Foreskin fibroblast (primary cell): ENCODE measurements at places on chromosomes 5 and 9.

GRCh38 chr5:136679233-136679632, 313.9 kb upstream of the TRPC7 start:
- DNase-seq: no peak

- no peak for DNase-seq
Observed at GRCh38 chr5:139215107-139215975, 17.2 kb upstream of the SIL1 start.

DNA sequence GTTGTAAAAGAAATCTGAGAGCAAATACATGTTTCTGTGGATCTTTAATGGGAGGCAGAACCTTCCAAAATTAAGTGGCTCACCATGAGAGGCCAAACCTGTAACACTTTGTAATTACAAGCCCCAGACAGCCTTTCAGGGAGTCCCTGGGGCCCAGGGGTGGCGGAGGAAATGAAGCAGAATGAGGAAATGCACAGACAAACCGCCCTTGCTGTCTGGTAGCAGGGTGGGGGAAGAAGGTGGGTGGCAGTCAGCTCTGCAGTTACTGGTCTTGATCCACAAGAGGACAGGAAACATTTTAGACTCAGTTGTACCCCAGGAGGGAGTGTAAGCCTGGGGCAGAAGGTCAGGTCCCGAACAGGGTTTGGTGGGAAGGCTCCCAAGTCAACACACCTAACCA, 6.5 kb downstream of the ARL14EPL start:
- DNase-seq: no peak

DNA sequence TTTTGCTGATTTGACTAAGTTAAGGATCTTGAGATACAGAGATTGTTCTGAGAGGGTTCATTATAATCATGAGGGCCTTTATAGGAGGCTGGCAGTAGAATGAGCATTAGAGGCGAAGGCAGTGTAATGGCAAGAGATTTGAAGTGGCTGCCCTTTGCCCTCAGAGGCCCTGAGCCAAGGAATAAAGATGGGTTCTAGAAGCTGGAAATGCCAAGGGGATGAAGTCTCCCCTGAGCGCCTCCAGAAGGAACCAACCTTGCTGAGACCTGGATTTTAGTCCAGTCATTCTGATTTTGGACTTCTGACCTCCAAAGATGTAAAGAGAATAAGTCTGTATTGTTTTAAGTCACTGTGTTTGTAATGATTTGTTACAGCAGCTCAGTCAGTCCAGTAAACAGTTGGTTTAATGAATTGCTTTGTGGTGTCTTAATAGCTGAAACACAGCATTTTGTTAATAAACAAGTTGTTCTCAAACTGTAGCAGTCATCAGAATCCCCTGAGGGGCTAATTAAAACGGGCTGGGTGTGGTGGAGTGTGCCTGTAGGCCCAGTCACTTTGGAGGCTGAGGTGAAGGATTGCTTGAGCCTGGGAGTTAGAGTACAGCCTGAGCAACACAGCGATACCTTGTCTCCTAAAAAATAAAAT, 23.2 kb downstream of the GLRX start:
- DNase-seq: no peak

GRCh38 chr9:137160716-137161557, 8.9 kb downstream of the LRRC26 start:
- no peak for DNase-seq

DNA sequence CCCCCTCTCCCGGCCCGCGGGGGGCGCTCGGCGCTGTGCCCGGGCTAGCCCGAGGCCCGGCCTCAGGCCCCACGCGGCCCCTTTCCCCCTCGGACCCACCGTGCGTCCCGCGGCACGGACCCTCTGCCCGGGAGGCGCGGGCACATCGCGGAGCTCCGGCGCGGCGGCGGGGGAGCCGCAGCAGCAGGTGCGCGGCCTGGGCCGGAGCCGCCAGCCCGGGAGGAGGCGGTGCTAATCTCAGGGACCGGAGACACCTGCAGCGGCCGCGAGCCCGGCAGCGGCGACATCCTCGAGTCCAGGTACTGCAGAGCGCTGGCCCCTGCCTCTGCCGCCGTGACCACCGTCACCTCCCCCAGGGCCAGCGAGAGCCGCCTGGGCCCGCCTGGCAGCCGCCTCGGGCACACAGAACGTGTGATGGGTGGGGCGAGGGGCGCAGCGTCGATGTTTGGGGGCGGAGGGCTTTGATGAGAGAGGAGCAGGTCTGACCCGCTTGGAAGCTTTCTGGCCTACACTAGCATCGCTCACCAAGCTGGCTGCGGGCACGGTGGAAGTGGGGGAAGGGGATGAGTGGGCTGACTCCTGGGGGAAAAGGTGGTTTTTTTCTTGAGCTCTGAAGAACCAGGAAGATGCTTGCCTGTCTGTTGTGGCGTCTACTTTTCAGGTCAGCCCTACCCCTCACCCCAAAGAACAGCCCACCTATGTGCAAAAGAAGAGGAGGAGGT, 524 bp downstream of the CYFIP2 start:
- no peak for DNase-seq

DNA sequence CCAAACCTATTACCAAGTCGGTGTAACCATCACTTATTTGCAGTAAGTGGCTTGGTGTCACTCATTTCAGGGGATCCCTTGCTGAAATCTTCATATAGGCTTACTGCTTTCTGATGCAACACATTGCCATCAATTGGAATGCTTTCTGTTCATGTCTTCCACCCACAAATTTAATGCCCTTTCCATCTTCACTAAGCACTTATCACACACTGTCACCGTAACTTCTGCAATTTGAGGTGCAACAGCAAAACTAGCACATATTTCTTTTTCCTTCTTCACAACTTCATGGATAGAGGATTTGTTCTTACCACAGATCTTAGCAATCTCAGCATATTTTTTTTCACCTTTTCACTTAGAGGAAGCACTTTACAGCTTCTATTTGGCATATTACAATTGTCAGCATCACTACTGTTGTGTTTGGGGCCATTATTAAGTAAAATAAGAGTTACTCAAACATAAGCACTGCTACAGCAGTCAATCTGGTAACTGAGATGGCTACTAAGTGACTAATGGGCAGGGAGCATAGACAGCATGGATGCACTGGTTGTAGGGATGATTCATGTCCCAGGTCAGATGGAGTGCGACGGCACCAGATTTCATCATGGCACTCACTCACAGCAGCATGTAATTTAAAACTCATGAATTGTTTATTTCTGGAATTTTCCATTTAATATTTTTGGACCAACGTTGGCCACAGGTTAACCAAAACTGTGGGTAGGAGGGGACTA, 70.1 kb downstream of the PIP5K1B start:
- peak; percentile 34 for DNase-seq

GRCh38 chr5:141745390-141745789, 63.4 kb upstream of the ARAP3 start:
- DNase-seq: no peak

GRCh38 chr9:136117291-136117915, 1.3 kb downstream of the TMEM250 start:
- no peak for DNase-seq
